ENCODE measurements at places on chromosomes 12 and 14.
A peak's percentile ranks its signal among the peaks of the same experiment; 100 is the strongest.

DNA sequence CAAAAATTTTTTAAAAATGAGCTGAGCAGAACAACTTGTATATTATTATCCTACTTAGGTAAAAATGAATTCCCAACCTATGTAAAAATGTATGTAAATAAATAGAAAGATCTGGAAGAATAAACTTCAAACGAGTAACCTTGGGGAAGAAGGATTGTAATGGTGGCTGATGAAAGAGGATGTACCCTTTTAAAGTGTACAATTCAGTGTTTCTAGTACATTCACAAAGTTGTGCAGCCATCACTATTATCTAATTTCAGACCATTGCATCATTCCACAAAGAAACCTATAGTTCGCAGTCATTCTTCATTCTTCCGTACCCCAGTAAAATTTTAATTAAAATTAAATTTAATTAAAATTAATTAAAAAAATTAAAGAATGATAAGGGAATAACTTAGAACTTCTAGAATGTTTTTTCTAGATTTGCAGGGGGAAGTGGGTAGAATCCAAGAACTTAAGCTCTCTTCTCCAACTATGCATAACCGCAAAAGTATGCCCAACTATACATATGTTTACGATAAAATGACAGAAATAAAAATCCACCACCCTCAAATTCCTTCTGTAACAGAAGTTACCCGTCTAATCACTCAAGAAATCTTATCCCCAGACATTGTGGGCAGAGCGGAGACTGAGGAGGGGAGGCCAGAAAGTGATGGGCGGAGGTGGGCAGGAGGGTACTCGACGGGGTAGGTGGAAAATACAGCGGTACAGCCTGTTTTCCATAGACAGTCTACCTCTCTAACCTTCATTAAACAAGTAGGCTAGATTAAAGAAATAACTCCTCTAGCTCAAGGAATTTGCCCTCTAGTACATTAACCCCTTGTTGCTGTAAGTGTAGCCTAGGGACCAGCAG lies 921 bp downstream of the DEPDC4 start:
- H3K36me3 ChIP-seq, result no peaks in the 10 kb centered on the region
- peaks cover 27% of the 10 kb centered on the region for H3K4me1 ChIP-seq
- no peak for DNase-seq
- peak overlapping the region; percentile 76 for H3K4me3 ChIP-seq

DNA sequence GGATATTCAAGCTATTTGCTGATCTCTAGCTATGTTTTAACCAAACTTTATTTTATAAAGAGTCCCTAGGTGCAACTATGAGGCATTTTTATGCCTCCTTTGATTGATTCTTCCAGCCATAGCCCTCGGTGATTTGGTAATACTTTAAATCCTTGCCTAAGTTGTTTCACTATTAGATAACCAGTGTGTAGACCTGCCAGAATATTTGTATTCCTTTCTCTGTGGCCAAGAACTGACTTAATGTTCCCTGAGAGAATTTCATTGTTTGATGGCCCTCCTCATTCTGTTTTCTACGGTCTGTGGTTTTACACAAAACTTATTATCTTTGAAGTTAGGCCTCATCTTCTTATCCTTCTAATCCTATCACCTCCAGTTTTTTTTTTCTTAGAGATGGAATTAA lies 109.7 kb upstream of the MDGA2 start:
- no peaks in the 10 kb centered on the region for H3K36me3 ChIP-seq
- no peak overlapping the region for H3K4me3 ChIP-seq
- DNase-seq, result no peak
- H3K27ac ChIP-seq, result no peak overlapping the region

GRCh38 chr12:575948-576614 lies 87.2 kb downstream of the NINJ2 start:
- peak; percentile 92 for DNase-seq
- H3K27me3 ChIP-seq, result no peaks in the 10 kb centered on the region
- no peaks in the 10 kb centered on the region for H3K36me3 ChIP-seq
- H3K4me3 ChIP-seq, result no peak overlapping the region
- H3K27ac ChIP-seq, result peak overlapping the region; percentile 75
- peaks cover 69% of the 10 kb centered on the region for H3K4me1 ChIP-seq

DNA sequence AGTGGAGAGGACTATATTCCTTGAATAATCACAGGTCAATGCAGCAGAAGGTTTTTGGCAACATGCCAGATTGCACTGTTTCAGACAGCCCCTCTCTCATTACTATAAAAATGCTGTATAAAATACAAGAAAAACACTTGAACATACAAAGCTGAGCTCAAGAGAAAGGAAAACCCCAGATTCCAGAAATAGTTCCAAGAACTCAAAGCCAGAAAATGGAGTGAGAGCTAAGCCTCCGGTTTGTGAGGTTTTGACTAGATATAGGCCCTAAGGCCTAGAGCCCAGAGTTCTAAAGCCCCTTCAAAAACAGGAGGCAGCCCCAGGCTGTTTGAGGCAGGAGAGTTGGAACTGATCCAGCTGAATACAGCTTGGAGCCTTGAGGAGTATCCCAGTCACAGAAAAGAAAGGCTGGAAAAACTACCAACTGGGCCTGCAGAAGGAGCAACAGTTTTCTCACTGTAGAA lies 29.4 kb upstream of the ACTN1 start:
- H3K27ac ChIP-seq, result peak overlapping the region; percentile 5
- no peaks in the 10 kb centered on the region for H3K36me3 ChIP-seq
- H3K4me3 ChIP-seq, result no peak overlapping the region
- no peaks in the 10 kb centered on the region for H3K4me1 ChIP-seq
- DNase-seq, result no peak

- no peaks in the 10 kb centered on the region for H3K36me3 ChIP-seq
- DNase-seq, result no peak
- peak overlapping the region; percentile 64 for H3K27ac ChIP-seq
- no peak overlapping the region for H3K4me3 ChIP-seq
- H3K4me1 ChIP-seq, result no peaks in the 10 kb centered on the region
These were observed 203.2 kb downstream of the ZFP36L1 start for GRCh38 chr14:68589447-68590200.

All from right atrium auricular region (tissue), 2 donors.